NCI-H187 (cell line): ENCODE measurements at places on chromosomes 1 and 21.

- no peak for DNase-seq
These were observed 9.6 kb upstream of the CD34 start for GRCh38 chr1:207920444-207921021.

- no peak for DNase-seq
These were observed 9.9 kb upstream of the TRABD2B start for GRCh38 chr1:48007047-48007446.

GRCh38 chr1:219339466-219339865 is 165.8 kb downstream of the LYPLAL1 start:
- no peak for DNase-seq

- DNase-seq = no peak
These were observed 939 bp upstream of the MFAP2 start for GRCh38 chr1:16981269-16981849.

- no peak for DNase-seq
These were observed 13.7 kb upstream of the ANGPTL7 start for GRCh38 chr1:11175461-11175860.
